ENCODE measurements at places on chromosomes 5 and 9. TPM values are rescaled to one million over a fixed set of nuclear protein-coding genes. Genes with fewer than 3 reads are reported as not detected.

Gene IFNE
- 24.6 TPM for total RNA-seq

Gene NME5
- 5.0 TPM for total RNA-seq

Gene GLRA1
- not detected for total RNA-seq

Gene CETN3
- 13.5 TPM for total RNA-seq

Gene NPR3
- total RNA-seq = 24.3 TPM

Gene PCDHB7
- 0.79 TPM for total RNA-seq

Gene IL5
- not detected for total RNA-seq

Gene RANBP3L
- 0.31 TPM for total RNA-seq

Gene TMEM215
- total RNA-seq = not detected

Gene NUTM2F
- total RNA-seq = not detected
